Omental fat pad (tissue), 4 donors: ENCODE measurements at places on chromosomes 2 and 18.

- no peak for DNase-seq
Observed at GRCh38 chr2:192957425-192957824, 762.7 kb upstream of the TMEFF2 start.

DNA sequence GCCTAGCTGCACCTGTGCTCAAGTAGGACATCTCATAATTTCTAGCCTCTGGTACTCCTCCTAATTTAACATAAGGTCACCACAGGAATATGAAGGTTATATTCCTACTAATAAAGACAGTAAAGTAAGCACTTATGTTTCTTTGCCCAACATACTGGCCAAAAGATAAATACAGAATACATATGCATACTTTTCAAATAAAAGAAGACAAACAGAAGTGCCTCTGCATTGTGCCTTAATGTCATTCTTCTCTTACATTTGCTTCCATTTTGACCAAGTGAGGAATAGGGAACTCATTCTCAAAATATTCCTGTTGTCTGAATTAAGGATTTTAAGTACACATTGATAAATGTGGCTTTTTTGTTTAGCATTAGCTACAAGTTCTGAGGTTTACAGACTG lies 5.6 kb downstream of the BCL11A start:
- no peak for DNase-seq

DNA sequence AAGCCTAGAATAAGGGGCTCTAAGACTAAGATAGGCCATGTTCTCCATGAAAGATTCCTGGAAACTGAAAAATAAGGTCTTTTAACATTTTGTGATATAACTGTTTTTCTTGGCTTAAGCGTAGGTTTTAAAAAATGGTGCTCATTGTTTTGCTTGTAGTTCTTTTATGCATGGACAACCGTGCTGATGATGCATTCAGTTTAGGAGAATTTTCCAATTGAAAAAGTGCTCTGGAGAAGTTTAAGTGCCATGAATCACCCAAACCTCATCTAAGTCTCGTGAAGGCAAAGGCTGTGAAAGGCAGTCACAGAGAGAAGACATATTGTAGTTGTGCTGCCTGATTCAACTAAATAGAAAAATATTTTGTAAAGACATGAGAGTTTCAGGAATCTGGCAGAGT lies 111.8 kb upstream of the GAREM1 start:
- no peak for DNase-seq

DNA sequence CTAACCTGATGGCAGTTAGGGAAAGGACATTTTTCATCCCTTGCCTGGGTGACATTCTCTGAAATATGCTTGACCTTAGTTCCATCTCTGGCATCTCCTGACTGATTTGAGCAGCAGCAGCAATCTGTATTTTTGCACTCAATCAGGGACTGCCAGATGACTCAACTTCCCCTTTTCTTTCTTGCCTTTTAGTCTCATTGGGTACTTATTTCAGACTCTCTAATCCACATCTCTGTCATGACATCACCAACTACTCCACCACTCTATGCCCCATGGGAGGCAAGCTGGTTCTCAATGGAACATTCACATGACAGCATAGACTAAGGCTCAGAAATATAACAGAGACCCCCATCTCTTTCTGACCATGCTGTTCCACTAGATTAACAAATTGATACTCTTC lies 254.2 kb downstream of the RIT2 start:
- no peak for DNase-seq

GRCh38 chr2:29766191-29766590 lies 155.2 kb downstream of the ALK start:
- no peak for DNase-seq

GRCh38 chr2:163646687-163647086 lies 89.1 kb downstream of the FIGN start:
- no peak for DNase-seq

GRCh38 chr2:26632624-26633185 lies 8.5 kb downstream of the CIB4 start:
- DNase-seq: no peak
